ENCODE measurements at places on chromosomes 16 and 17.

GRCh38 chr17:35448214-35448898 is at the start of gene SLFN13:
Gene SLFN13 (minus strand): TSS chr17:35448766. CDS start chr17:35445680, 3,086 bp downstream.
- peak; percentile 40 for DNase-seq

GRCh38 chr16:19269098-19269497 is 16.4 kb upstream of the CLEC19A start:
- no peak for DNase-seq

GRCh38 chr16:81730090-81731051 is 48.7 kb upstream of the PLCG2 start:
- peak; percentile 87 for DNase-seq

- no peak for DNase-seq
These were observed 547 bp downstream of the RAB26 start for GRCh38 chr16:2148714-2149629.

- DNase-seq: no peak
These were observed 25.2 kb upstream of the CFAP20 start for GRCh38 chr16:58154345-58154744.

DNA sequence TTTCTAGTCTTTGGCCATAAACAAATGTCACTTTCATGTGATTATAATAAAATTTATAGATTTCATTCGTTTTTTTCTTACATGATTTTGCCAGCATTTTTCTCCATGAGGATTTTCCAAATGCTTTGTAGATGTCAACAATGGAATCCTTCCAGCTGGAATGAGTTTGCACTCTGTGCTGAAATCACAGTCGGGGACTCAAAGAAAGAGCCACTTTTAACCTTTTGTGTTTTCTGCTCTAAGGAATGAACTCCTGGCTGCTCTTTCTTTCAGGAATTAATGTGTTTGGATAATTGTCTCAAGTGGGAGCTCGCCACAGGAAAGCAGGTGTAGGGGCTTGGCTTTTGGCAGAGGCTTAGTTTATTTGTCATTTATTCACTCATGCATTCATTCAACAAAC is 372.3 kb upstream of the SALL1 start:
- no peak for DNase-seq

GRCh38 chr16:87734644-87735043 is 31.1 kb downstream of the KLHDC4 start:
- DNase-seq: no peak

DNA sequence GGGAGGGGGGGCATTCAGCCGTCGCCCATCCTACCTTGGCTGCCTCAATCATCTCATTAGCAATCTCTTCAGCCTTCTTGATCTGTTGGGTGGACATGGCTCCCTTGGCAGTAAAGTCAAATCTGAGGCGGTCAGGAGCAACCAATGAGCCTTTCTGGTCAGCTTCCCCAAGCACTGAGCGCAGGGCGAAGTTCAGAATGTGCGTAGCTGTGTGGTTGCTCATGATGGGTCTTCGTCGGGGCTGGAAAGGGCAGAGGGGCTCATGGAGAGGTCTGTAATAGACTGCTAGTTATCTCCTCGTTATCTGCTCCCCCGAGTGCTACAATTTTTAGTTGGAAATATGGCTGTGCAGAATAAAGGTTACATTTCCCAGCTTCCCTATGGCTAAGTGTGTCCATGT is 7.2 kb upstream of the EXOSC6 start:
- no peak for DNase-seq

- DNase-seq: peak; percentile 65
These were observed 725 bp downstream of the ABCA3 start for GRCh38 chr16:2339521-2340484.

GRCh38 chr17:80649672-80650330 is 105.2 kb downstream of the RPTOR start:
- DNase-seq: no peak

- DNase-seq: no peak
These were observed 32.6 kb downstream of the SBK1 start for GRCh38 chr16:28324887-28325279.

- no peak for DNase-seq
These were observed 16.0 kb upstream of the DRG2 start for GRCh38 chr17:18071751-18072150.

DNA sequence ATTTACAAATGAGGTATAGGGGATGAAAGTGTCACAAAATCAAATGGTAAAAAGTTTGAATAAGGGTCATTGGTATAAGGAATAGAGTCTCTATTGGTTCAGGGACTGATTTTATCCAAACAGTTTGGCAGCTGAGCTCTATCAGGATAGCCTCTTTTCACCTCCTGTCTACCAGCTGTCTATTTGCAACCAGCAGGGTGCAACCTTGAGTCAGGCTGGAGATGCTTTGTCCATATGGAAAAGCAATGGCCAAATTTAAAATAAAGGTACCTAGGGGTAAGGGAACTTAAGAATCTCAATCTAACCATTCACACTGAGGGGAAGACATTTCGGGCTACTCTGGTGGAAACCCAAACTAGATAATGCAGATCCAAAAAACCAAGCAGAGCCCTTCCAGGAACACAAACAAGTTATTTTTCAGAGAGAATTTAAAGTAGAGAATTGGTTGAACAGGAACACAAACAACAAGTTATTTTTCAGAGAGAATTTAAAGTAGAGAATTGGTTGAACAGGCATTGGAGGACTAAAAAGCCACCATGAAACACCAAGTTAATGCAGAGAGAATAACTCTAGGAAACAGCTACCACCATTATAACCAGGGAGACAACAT is 12.6 kb upstream of the CA10 start:
- DNase-seq: no peak

GRCh38 chr16:9323170-9323569 is 231.7 kb downstream of the HAPSTR1 start:
- DNase-seq: peak; percentile 45

DNA sequence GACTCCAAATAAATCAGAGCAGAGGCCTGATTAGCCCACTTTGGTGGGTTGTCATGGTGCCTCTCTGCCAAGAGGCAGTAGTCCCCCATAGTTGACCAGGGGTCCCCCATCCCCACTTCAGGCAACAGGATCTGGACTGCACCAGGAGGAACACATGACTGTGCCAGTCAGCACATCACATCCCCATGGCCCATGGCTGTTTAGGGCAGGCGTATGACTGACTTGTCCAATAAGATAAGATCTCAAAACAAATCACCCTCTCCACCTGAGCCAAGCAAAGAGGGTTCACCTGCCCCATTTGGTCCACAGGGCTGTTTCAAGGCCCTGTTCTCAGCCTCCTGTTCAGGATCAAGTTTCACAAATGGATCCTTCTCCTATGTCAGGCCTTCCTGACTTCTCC is 93.3 kb downstream of the C16orf78 start:
- no peak for DNase-seq

GRCh38 chr17:20896153-20896649 is 146.6 kb downstream of the USP22 start:
- DNase-seq: peak; percentile 11

- no peak for DNase-seq
These were observed 918 bp upstream of the NLRC3 start for GRCh38 chr16:3578121-3578520.

DNA sequence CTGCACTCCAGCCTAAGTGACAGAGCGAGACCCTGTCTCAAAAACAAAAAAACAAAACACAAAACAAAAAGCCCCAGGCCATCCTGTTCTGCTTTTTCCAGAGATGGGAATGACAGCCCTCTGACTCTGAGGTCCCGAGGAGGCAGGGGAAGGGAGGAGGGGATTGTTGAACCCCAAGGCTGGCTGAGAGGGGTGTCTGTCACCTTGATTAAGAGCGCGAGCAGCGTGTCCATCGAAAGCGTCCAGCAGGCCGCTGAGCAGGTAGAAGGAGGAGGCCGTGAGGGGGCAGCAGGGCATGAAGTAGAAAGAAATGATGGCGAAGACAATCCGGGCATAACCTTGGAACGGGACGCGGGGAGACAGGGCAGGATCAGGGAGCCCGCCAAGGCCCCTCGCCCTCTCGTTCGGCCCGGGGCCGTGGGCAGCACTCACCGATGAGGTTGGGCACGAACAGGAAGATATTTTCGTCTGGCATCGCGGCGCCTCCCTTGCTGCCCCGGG is 593 bp downstream of the CDIPT start:
- peak; percentile 18 for DNase-seq

DNA sequence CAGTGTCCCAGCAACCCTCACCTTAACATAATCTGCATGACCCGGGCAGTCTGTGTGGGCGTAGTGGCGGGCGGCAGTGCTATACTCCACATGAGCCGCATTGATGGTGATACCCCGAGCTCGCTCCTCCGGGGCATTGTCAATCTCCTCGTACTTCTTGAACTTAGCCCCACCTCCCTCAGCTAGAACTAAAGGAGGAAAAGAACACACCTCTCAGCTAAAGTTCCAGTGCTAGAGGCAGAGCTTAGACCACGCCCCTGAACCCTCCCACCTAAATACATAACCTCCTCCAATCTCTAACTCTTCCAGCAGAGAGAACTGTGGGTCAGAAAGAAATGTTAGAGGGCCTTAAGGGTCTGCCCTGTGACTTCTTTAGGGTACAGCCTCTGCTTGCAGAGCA is 855 bp downstream of the TUFM start:
- DNase-seq: no peak

DNA sequence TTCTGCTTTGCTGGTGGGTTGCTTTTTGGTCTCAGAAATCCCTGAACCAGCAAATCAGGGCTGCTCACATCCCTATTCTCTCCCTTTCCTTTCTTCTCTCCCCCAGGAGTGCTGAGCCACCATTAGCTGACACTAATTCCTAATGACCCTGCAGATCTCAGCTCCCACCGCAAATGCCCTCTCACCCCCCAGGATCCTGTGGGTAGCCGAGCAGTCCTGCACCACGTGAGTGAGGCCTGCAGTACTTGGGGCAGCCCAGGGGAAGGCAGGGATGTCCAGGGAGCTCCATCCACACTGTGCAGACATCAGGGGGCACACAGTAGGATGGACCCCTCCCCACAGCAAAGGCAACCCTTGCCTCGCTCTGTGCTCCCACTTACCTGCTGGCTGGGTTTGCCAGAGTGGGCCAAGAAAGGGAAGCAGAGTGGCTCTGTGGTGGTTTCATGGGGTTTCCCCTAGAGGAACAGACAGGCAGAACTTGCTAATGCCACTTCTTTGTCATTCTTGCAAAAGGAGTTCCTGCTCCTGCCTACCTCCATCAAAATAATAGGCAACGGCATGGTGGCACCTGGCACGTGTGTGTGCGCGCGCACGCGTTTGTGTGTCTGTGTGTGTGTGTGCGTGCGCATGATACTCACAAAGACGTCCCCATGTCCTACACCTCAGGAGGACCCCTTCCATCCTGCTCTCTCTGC is 135.6 kb downstream of the GAS7 start:
- no peak for DNase-seq

DNA sequence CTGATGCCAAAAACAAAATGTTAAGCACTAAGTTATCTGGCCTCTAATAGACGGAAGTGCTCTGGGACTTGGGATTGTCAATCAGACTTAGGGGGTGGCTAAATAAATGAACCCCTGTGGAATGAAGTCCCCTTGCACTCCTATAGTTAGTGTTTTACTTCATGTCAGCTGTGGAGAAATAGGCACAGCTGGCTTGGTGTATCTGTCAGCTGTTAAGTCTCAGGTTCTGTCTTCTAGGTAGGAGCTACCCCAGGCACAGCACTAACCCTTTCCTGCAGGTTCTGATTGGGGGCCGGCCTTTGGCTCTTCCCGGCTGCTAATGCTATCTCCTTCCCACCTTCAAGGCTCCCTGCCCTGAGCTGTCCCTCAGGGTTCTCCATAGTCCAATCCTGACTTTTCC is 410.6 kb downstream of the UTP18 start:
- no peak for DNase-seq

DNA sequence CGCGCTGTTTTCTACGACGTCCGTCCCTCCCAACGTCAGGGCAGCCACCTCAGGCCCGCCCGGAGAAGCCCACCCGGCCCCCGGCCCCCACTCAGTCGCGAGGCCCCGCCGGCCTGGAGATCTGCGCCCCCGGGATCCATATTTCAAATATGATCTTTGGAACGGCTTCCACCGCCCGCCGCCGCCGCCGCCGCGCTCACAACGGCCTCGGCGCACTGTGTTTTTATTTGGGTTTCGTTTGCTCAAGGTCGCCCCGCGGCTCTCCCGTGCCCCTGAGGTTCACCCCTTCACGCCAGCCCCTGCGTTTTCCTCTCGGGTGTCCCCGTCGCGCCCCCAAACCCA is 4.2 kb upstream of the CBX4 start:
- DNase-seq: no peak

DNA sequence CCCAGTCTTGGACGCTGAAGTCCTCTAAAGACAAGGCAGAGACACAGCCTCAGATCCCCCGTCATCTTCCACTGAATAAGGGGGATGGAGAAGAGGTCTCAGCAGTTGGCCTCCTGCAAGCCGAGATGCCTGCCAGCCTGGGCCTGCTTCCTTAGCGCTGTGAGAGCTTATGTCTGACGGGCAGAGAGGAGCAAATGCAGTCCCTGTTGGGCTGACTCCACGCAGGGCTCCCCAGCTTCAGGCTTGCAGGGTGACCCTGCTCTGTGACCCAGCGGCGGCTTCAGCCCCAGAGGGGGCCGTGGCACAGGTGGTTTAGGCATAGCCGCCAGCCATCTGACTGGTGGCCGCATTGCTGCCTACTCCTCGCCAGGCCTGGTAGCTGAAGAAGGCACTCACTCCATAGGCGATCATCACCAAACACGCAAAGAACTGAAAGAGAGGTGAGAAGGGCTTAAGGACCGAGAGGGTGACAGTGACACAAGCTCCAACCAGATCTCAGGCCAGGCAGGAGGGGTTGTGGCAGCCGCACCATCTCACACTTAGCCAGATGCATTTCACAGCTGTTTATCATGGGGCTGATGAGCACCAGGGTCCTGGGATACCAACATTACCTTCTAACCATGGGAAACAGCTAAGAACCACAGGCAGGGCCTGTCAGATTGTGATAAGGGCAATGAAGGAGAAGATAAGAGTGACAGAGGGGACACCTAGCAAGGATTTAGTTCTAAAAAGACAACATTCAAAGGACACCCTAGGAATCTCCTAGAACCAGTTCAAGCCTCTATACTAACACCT is 11.7 kb downstream of the ARL2BP start:
- no peak for DNase-seq

- DNase-seq: no peak
These were observed 403 bp downstream of the TEPSIN start for GRCh38 chr17:81238490-81238814.

DNA sequence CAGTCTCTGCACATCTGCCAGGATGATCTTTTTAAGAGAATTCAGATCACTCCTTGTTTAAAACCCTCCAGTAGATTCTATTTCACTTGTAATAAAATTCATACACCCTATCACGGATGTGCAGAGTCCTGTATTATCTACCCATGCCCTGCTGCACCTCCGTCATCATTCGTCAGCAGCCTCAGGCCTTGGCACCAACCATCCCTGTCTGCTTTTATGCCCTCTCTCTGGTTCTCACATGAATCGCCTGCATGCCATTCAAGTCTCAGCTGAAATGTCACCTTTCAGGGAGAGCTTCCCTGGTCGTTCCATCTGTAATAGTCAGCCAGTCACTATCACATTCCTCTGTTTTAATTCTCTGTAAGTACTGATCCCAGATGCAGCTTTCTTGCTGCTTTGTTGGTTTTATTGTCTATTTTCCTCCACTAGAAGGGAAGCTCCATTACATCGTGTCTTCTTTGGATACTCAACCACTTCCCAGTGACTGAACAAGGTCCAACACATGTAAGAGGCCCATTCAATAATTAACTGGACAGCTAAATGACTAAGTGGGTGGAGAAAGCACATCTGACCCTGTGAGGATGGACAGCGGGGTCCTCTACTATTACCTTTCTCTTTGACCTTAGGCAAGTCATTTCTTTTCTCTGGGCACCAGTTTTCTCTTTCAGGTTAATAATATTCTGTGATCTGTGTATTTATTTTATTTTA is 81.2 kb upstream of the GOT2 start:
- no peak for DNase-seq
